A549 treated with CORT108297 at 1 μM for 4 hours (cell line): ENCODE measurements at places on chromosomes 5 and 9. TPM values are rescaled to one million over a fixed set of nuclear protein-coding genes. Genes with fewer than 3 reads are reported as not detected.

The PLPPR1 gene
- not detected in 5 replicates for total RNA-seq

The FOXI1 gene
- total RNA-seq: not detected in 5 replicates

The DBH gene
- not detected in 5 replicates for total RNA-seq

The LOX gene
- 0.89 to 1.3 TPM (median 1.0 TPM) in 5 replicates for total RNA-seq

The ZBTB34 gene
- total RNA-seq: 3.3 to 4.1 TPM (median 3.3 TPM) in 5 replicates

The SPATA31D4 gene
- total RNA-seq: not detected in 5 replicates

The GDA gene
- 0.95 to 1.6 TPM (median 1.2 TPM) in 5 replicates for total RNA-seq

The CCL27 gene
- total RNA-seq: 0.15 to 0.21 TPM (median 0.16 TPM) in 3 of 5 replicates, not detected in the others

The GPR151 gene
- not detected in 5 replicates for total RNA-seq
